ENCODE measurements at places on chromosomes 6 and 20.
A peak's percentile ranks its signal among the peaks of the same experiment; 100 is the strongest.

DNA sequence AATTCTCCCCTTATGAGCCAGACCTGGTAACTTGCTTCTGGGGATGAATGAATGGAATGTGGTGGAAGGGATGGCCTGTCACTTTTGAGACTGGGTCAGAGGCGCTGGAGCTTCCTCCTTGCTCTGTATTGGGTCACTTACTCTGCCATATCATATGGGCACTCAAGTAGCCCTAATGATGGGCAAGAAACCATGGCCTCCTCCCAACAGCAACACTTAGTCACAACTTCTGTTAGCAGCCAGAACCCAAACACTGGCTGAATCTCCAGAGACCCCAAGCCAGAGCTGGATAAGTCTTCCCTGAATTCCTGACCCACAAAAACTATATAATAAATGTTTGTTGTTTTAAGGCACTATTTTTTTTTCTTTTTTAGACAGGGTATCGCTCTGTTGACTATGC is 5.5 kb downstream of the E2F1 start:
- no peak for DNase-seq

GRCh38 chr6:168625602-168626001 is 184.6 kb downstream of the SMOC2 start:
- no peak for DNase-seq

DNA sequence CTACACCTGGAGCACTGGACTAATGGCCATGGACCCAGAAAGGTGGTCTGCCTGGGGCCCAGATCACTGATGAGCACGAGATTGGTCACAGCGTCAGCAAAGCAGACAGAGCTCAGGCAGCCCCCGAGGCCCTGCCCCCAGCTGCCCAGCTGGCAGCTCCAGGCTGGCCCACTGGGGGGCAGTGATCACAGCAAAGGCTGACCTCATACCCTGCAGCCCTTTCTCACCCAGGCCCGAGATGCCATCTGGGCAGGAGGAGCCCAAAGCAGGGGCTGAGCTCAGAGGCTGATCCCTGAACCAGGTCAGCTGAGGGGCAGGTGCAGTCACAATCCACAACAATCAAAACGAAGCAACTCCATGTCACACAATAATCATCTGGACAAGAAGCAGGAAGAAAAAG is 4.1 kb downstream of the MAP1LC3A start:
- DNase-seq, result no peak

- no peak for DNase-seq
Observed at GRCh38 chr6:164227952-164228522, 813.5 kb downstream of the QKI start.

DNA sequence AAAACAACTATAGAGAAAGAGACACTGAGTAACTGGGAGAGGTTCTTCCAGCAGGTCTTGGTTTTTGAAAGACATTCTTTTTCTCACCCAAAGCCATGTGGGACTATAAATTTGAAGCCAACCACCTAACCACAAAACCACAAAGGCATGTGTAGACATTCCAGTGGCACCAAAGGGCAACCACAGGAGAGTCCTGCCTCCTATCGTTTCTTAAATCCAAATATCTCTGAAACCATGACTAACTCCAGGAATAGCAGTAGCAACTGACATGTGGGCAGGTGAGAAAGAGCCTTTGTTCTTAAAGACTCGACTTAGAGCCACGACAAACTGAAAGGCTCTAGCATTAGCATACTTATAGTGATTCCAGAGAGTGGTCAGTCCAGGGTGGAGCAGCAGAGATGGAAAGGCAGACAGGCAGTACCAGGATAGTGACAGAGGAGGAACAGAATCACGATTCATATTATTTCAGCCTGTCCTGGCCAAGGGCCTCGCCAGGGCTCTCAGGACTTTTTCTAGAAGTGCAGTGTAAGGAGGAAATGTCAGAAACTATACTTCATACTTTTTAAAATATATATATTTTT is 9.4 kb upstream of the COL9A1 start:
- DNase-seq, result peak; percentile 14

GRCh38 chr20:62840244-62841197 is 21.1 kb downstream of the TCFL5 start:
- no peak for DNase-seq

- peak; percentile 51 for DNase-seq
Observed at GRCh38 chr6:2582268-2582667, 168.5 kb downstream of the MYLK4 start.

GRCh38 chr20:44024820-44025580 is 110.3 kb downstream of the TOX2 start:
- no peak for DNase-seq

DNA sequence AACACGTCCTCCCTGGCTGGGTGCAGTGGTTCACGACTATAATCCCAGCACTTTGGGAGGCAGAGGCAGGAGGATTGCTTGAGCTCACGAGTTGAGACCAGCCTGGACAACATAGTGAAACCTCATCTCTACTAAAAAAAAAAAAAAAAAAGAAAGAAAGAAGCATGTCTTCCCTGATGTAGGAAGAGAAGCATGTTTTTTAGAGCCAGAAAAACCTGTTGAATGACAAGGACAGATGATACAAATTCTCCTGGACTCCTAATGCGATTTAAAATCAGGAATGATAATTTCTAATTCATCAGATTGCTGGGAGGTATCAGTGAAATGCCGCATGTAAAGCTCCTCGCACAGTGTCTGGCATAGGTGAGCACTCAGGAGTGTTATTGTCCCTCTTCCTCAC is 23.7 kb upstream of the SEC63 start:
- DNase-seq, result no peak

Data from NCI-H526 treated with DMSO at 0.1 percent for 48 hours (cell line).